Upper lobe of left lung (tissue), 6 donors: ENCODE measurements at places on chromosomes 6 and 20. TPM values are rescaled to one million over a fixed set of nuclear protein-coding genes. Genes with fewer than 3 reads are reported as not detected.
A peak's percentile ranks its signal among the peaks of the same experiment; 100 is the strongest.

DNA sequence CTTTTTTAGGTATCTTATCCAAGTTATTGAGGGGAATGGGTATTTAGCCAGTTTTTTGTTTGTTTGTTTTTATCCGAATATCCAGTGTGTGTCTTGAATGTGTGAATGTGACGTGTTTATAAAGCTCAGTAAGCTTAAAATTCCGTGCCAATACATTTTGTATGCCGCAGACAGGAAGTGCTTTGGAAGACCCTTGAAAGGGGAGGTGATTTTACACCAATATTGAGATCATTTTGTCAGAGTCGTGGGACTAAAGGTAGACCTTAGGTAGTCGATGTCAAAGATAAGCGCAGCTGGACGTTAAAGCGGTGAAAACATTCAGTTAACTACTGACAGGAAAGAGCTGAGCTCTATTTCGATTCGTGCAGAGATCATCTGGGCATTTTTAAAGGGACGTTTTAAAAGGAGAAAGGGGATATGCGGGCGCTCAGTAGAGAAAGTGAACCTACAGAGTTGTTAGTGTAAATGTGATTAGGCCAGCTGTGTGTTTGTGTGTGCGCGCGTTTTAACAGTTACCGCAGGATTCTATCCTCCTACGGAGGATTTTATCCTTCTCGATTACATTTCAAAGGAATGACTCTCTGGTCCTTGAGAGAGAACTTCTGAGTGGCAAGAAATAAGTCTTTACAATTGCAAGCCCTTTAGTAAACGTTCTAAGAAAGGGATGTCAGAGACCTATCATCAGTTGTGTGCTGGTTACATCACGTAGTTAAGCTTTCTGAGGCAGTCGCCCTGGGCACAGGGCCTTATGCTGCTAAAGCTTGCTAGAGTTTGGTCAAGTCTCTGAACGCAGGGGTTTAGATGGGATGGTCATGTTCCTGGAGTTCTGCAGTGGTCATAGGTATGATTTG is 625 bp upstream of the ECHDC1 start:
- no peak for DNase-seq

The SNAI1 gene
- total RNA-seq, result 7.3 TPM

GRCh38 chr6:18432180-18432579 is 45.0 kb downstream of the RNF144B start:
- no peak for DNase-seq

- DNase-seq, result no peak
These were observed 20.6 kb upstream of the EPB41L2 start for GRCh38 chr6:131083687-131084086.

GRCh38 chr6:113428702-113429101 is 428.4 kb upstream of the MARCKS start:
- no peak for DNase-seq

The ELOVL2 gene
- not detected for total RNA-seq

DNA sequence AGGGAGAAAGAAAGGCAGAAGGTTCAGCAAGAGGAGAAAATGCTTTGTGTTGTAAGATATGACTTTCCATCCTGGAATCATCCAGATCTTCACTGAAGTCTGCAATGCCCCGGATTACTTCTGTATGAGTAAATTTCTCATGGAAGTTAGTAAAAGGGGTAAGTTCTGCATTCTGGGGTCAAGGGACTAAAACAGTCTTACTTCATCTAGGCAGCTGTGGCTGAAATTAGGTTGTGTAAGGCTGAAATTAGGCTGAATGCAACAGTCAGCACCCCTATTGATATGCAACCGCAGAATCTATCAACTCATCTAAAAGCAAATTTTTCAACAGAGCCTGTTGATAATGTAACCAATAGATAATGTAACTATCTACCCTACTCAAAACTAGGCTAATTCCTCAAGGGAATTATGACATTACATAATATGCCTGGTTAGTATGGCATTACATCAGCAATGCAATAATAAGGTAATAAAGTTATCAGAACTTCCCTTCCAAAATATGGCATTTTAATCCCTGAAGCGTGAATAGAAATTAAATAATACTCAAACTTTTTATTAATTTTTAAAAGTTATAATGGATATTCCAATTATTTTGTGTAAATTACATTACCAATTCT is 671.7 kb upstream of the CITED2 start:
- DNase-seq, result no peak

DNA sequence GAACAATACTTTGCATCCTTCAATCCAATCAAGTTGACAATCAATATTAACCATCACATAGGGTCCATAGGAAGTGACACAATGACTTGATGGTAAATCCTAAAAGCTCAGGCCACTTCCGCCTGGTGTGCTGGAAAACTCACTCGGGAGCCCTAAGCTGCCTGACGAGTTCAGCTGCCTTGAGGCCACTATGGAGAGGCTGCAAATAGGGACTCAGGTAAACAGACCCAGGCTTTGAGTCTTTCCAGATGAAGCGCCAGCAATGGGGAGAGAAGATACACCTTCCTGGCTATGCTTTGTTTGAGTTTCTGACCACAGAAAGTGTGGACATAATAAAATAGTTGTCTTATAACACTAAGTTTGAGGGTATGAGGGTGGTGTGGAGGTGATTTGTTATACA is 112.6 kb downstream of the GPR63 start:
- no peak for DNase-seq

The WTAP gene
- 67.0 TPM for total RNA-seq

The SNAP25 gene
- 1.8 TPM for total RNA-seq

The ARMC12 gene
- 0.54 TPM for total RNA-seq

The PI3 gene
- total RNA-seq, result 4.7 TPM

GRCh38 chr20:23268792-23269354 is 81.7 kb upstream of the NXT1 start:
- no peak for DNase-seq

GRCh38 chr6:4647414-4648365 is 128.5 kb upstream of the CDYL start:
- peak; percentile 82 for DNase-seq
